Stimulated activated CD8-positive, alpha-beta memory T cell treated with anti-CD3 and anti-CD28 coated beads, Interleukin-4, amount 100 ng/mL, for 1 hour (primary cell): ENCODE measurements at places on chromosomes 16 and 17.

DNA sequence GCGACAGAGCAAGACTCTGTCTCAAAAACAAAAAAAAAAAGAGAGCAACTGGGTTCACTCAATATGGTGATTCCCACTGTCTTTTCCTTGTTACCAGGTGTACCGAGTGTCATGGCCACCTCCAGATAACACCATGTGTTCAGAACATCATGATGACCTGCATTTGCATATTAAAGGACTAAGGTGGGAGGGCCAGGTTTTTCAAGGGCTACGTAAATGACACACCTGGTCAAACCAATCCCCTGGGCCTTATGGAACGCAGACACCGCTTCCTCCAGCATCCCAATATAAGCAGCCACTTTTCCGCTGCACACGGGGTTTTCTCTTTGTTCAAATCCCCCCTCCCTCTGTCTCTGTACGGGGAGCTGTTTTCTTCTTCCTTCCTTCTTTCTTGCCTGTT, 29.3 kb downstream of the WSCD1 start:
- DNase-seq: no peak

DNA sequence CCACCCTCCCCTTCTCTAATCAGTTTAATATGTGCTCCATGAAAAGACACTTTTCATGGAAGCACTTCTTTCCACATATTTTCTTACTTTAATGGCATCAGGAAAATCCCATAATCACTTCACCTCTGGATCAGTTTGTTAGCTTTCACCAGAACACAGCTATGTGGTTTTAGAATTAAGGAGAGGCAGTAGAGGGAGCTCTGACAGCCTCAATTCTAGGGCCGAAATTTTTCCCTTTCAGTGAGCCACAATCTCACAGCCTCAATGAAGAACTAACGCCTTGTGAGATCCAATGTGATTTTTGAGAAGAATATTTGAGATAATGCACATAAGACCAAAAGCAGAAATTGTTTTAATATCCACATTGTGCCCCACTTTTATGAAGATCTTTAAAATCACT, 1494.0 kb upstream of the CDH8 start:
- DNase-seq: no peak

DNA sequence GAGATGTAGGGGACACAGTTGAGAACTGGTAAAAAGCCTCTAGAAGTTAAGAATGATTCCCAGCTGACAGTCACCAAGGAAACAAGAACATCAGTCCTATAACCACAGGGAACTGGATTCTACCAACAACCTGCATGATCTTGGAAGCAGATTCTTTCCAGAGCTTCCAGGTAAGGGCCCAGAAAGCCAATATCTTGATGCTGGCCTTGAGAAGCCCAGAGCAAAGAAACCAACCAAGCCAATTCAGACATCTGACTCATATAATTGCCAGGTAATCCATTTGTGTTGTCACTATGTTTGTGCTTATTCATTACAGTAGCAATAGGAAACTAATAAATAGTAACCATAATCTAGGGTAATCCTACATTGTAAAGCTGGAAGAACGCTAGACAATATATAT, 81.6 kb downstream of the CACNG1 start:
- no peak for DNase-seq

DNA sequence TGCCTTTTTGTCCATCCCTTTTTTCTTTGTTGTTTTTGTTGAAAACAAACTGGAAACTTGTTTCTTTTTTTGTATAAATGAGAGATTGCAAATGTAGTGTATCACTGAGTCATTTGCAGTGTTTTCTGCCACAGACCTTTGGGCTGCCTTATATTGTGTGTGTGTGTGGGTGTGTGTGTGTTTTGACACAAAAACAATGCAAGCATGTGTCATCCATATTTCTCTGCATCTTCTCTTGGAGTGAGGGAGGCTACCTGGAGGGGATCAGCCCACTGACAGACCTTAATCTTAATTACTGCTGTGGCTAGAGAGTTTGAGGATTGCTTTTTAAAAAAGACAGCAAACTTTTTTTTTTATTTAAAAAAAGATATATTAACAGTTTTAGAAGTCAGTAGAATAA, 4.9 kb downstream of the SOX9 start:
- no peak for DNase-seq

- peak; percentile 21 for DNase-seq
Measured at GRCh38 chr16:15427648-15428239, 6.6 kb upstream of the BMERB1 start.

GRCh38 chr17:56727876-56728617, 105.7 kb downstream of the C17orf67 start:
- DNase-seq: no peak

- DNase-seq: no peak
Measured at GRCh38 chr17:82339634-82340580, 6.3 kb upstream of the SECTM1 start.

- no peak for DNase-seq
Measured at GRCh38 chr17:78291944-78292910, 60.8 kb downstream of the TMEM235 start.

- DNase-seq: no peak
Measured at GRCh38 chr17:28550858-28551257, 1.6 kb downstream of the UNC119 start.

DNA sequence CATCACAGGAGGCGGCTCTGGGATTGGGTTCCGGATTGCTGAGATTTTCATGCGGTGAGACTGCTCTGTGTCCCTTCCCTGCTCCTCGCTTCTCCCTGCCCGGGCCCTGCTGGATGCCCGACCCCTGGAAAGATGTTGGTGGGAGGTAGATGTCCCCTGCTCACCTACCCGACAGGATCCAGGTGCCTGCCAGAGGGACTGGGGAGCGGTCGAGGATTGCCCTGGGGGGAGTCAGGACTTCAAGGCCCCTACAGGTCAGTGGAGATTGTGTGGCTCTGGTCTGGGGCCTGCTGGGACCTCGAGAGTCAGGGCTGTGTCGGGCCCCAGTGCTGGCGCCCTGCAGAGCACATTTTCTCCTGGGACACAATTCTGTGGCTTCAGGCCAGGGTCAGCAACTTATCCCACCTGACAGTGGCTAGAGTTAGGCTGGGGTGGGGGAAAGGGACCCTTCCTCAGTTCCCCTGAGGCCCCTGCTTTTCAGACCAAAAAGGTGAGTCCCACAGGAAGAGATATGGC, 3.3 kb downstream of the DECR2 start:
- no peak for DNase-seq

GRCh38 chr17:81701288-81702071, 1.7 kb upstream of the MRPL12 start:
- no peak for DNase-seq

DNA sequence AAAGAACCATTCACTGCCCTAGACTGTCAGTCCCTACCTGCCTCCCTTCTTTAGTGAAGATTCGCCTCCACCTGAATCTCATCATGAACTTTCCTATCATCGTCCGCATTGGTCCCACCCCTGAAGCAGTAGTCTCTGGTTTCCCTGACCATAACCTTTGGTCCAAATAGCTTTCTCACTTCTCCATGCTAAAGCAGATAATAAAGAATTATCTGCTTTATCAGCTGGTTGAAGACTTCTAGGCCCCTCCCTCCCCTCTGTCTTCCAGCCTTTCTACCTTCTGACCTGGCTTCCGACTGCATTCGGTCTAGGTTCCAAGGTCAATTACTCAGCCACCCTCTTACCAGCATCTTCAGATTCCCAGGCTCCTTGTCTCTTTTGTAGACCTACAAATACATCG, 650.9 kb downstream of the HS3ST4 start:
- DNase-seq: no peak

- peak; percentile 77 for DNase-seq
Measured at GRCh38 chr17:1122533-1123392, 57.0 kb downstream of the ABR start.

DNA sequence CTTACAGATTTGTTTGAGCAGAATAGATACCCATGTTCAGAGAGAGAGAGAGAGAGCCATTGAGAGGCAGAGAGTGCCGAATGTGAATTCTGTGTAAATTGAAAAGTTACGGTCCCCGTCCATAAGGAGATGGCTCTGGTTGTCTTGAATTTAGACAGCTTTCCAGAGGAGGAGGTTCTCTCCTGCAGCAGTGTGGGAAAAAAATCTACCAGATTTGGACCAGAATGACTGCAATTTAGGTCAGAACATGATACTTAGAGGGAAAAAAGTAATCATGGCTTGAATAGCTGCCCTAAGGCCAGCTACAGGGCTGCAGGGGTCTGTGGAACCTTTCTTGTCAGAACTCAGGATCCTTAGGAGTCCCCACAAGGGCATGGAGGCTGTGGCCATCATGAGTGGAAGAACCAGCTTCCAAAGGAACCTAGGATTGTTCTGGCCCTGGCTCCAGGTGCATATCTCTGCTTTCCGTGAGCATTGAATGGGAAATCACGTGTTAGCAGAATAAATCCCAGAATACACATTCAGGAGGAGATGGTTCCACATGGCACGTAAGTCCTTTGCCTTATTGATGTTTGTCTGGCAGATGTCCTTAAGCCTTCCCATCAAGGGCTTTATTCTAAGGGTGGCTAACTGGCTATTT, 13.0 kb downstream of the PITPNC1 start:
- no peak for DNase-seq

GRCh38 chr16:69319826-69320739, 8.9 kb downstream of the VPS4A start:
- DNase-seq: no peak

DNA sequence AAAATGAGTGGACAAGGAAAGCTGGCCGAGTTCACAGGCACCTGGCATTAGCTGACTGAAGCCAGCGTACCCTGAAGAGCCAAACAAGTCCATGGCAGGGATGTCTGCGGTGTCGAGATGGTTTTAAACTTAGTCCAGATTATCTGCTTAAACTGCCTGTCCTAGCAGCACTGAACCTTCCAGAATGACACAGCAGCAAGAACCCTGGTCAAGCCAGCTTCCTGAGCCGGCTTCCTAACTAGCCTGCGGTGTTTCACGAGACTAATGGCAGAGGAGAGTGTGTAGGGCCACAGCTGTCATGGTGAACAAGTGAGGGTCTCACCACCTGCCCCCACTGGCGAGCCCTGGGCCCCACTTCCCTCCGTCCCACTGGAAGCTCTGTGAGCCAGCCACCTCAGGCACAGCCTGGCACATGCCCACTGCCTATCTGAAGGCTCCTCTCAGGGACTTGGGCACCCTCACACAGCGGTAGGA, 28.8 kb upstream of the MTSS2 start:
- no peak for DNase-seq

GRCh38 chr16:81409016-81409556, 35.5 kb upstream of the CMIP start:
- DNase-seq: no peak

- no peak for DNase-seq
Measured at GRCh38 chr16:89103156-89103555, 9.5 kb downstream of the ACSF3 start.

GRCh38 chr16:29702269-29702668, 23.3 kb downstream of the QPRT start:
- no peak for DNase-seq

- DNase-seq: no peak
Measured at GRCh38 chr17:6713130-6713917, at the start of gene SLC13A5. SLC13A5 (minus strand) TSS chr17:6713369; CDS start chr17:6713333, 36 bp downstream.

GRCh38 chr17:49465331-49465903, 29.7 kb upstream of the NGFR start:
- no peak for DNase-seq

DNA sequence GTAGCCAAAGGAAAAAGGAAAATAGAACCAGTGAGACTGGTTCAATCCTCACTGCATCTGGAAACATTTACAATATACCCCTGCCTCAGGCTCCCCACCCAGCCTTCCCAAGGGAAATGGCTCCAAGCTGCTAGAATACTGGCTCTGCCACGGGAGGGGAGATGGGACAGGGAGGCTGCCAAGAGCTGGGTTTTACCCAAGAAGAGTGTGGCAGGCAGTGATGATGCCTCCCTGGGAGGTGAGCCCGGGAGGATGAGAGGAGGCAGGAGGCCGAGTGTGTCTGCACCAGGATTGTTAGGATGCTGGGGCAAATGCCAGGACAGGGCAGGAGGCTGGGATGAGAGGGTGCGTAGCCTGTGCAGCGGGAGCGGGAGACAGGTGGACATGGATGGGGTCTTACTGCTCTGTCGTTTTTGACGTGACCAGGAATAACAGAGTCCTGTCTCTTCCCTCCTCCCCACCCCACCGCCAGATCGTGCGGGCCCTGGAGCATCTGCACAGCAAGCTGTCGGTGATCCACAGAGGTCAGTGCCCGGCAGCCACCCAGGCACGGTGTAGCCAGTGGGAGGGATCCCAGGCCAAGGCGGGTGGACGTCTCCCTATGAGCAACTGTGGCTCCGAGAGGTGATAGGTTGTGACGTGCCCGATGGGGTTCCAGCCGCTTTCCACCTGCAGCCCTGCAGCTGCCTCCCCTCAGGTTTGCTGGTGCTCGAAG, 18.4 kb downstream of the MAP2K3 start:
- no peak for DNase-seq

GRCh38 chr16:54628796-54629625, 301.7 kb upstream of the IRX5 start:
- DNase-seq: no peak

- DNase-seq: no peak
Measured at GRCh38 chr17:20920095-20920814, 122.6 kb downstream of the USP22 start.

- DNase-seq: no peak
Measured at GRCh38 chr17:50149417-50150353, 792 bp downstream of the PPP1R9B start.

DNA sequence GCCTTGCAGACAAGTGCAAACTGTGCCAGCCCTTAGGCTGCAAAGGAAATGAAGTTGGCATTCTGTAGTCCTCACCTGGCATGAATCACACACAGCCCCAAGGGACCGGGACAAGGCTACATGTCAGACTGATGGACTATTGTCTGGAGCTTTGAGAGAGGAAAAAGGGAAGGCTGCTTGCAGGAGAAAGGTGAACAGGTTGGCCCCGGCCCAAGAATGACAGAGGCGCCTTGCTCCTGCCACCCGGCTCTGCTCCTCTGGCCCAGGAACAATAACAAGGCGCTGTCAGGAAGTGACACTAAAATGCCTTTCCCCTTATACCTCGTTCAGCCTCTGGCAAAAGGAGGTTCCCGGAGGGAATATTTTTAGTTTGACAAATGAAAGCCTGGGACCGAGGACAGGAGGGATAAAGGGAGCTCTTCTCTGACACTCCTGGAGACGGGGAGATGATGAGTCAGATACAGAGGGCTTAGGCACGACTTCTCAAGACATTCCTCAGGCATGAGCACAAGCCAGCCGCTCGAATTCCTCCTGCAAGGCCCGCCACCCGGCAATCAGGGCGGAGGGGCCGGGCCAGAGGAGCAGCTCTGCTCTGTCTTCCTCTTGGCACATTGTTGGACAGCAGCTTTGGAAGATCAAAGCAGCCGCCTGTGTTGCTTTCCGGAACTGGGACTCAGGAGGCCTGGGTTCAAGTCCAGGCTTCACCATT, 105.8 kb downstream of the NOG start:
- no peak for DNase-seq

GRCh38 chr17:19242323-19242722, 5.2 kb downstream of the EPN2 start:
- DNase-seq: no peak

DNA sequence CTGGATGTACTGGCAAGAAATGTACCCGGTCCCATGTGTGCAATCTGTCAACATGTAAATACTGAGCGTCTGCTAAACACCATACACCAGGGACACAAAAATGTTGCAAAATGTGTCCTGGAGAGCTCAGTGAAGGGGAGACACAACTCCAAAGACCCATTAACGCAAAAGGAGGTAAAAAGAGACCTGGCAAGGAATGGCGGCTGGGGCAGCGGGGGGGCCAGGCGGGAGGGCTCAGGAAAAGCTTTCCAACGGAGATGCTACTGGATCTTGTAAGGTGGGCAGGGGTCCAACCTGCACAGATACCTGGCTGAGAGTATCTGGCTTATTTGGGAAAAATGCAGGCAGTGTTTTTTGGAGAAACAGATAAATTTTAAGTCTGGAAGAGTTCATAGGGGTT, 40.7 kb downstream of the ADCY9 start:
- DNase-seq: no peak

GRCh38 chr16:51436742-51437141, 285.7 kb upstream of the SALL1 start:
- no peak for DNase-seq

- no peak for DNase-seq
Measured at GRCh38 chr17:79050551-79050950, 24.1 kb upstream of the ENGASE start.
